ENCODE measurements at places on chromosomes 12 and 14.
A peak's percentile ranks its signal among the peaks of the same experiment; 100 is the strongest.

DNA sequence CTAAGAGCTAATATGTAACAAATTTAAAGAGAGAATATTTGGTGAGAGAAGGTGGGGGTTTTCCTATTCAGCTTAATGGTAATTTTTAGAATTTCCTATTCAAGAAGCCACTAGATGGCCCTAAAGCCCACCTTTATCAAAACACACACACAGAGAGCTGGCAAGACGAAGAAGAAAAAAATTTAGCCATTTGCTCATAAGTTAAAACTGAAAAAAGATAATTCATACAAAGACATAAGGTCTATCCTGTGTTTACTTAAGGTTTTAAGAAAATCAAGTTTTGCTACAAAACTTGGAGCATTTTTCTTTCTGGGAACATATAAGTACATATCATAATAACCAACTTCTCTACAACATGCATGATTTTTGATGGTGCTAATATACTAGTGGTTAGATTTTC, 46.8 kb upstream of the PCED1B start:
- no peak for DNase-seq
- H3K36me3 ChIP-seq: no peaks in the 10 kb centered on the region
- no peak overlapping the region for H3K4me3 ChIP-seq
- H3K27me3 ChIP-seq: no peaks in the 10 kb centered on the region
- H3K4me1 ChIP-seq: peaks cover 25% of the 10 kb centered on the region
- H3K27ac ChIP-seq: peak overlapping the region; percentile 65

DNA sequence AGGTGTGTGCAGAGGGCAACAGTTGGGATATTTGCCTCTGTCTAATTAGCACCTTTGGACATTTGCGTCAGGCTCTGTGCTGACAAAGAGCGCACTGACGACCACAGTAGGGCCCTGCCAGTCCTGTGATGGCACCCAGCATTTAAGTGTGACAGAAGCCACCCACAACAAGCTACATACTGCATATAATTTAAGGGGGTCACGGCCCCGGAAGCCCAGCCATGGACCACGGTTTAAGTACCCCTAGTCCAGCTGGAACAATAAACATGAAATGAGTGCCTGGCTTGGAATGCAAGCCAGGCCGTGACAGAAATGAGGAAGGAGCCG, 16.8 kb upstream of the DYNC1H1 start:
- peak overlapping the region; percentile 98 for H3K27ac ChIP-seq
- no peaks in the 10 kb centered on the region for H3K36me3 ChIP-seq
- peaks cover 13% of the 10 kb centered on the region for H3K4me1 ChIP-seq
- H3K27me3 ChIP-seq: no peaks in the 10 kb centered on the region
- H3K4me3 ChIP-seq: peak overlapping the region; percentile 63

DNA sequence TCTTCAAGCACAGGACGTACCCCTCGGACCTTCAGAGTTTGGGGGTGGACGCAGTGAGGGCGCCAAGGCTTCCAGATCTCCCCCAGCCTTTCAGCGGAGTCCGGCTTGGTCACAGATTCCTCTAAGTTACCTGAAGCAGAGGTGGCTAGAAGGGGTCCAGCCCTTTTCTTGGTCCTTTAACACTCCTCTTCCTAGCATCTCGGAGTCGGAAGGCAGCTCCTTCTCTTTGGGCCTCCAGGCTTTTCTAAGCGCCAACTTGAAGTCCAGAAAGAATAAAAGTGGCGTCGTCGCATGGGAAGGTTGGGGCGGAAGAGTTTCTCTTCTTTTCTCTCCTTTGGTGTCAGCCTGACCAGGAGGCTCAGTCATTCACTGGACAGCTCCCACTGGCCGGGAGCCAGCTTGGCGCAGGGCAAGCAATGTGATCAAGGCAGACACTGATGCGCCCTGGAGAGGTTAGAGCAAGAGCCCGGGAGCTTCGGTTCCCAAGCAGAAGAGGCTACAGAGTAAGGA, 9.6 kb downstream of the OR6S1 start:
- no peak overlapping the region for H3K27ac ChIP-seq
- no peaks in the 10 kb centered on the region for H3K36me3 ChIP-seq
- H3K4me3 ChIP-seq: peak overlapping the region; percentile 28
- no peaks in the 10 kb centered on the region for H3K27me3 ChIP-seq
- peak; percentile 84 for DNase-seq

DNA sequence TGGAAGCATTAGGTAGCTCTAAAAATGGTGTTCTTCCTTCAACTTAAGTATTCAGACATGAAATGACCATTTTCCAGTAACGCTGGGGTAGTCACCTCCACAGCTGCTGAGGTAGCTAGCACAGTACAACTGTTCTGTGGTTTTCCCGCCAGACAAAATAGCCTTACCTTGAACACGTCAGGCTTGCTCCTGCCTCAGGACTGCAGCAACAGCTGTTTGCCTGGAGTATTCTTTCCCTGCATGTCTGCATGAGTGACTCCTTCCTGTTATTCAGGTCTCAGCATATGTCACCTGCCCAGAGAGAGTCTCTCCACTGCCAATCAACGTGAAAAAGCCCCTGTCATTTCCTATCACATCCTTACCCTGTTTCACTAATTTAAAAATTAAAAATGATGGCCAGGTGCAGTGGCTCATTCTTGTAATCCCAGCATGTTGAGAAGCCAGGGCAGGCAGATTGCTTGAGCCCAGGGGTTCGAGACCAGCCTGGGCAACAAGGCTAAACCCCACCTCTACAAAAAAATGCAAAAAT, 37.9 kb downstream of the WDR89 start:
- H3K36me3 ChIP-seq: no peaks in the 10 kb centered on the region
- no peak for DNase-seq
- H3K27ac ChIP-seq: no peak overlapping the region
- no peaks in the 10 kb centered on the region for H3K27me3 ChIP-seq

DNA sequence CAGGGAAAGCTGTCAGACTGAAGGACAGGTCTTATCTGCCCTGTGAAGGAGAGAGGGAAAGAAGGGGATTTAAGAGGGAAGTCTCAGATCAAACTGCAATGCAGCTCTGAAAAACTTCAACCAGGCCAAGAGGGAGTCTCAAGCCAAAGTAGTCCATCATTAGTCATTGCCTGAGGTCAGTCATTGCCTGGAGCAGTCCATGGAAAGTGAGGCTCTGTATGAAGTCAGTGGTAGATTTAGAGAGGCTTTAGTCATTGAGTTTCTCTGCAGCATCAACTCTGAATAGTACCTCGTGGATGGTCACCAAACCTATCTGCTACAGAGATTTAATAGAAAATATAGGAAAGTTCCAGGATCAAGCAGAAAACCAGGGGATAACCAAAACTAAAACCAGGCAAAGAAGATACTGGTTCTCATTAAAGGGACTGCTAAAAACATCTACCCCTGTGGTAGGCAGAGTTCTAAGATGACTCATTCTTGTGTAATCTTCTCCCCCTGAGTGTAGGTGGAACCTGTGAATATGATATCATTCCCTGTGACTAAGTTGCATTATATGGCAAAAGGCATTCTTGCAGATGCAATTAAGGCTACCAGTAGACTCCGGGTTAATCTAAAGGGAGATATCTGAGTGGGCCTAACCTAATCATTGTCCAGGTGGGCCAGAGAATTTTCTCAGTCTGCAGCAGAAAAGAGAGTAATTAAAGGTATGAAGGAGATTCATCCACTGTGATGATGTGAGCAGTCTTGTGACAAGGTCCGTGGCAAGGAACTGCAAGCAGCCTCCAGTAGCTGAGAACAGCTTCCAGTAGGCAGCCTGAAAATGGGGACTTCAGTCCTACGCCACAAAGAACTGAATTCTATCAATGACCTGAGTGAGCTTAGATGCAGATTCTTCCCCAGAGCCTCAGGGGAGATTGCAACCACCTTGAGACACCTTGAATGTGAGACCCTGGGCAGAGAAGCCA, 123.1 kb downstream of the GALC start:
- H3K4me3 ChIP-seq: no peak overlapping the region
- H3K27me3 ChIP-seq: no peaks in the 10 kb centered on the region
- no peaks in the 10 kb centered on the region for H3K4me1 ChIP-seq
- H3K27ac ChIP-seq: no peak overlapping the region

DNA sequence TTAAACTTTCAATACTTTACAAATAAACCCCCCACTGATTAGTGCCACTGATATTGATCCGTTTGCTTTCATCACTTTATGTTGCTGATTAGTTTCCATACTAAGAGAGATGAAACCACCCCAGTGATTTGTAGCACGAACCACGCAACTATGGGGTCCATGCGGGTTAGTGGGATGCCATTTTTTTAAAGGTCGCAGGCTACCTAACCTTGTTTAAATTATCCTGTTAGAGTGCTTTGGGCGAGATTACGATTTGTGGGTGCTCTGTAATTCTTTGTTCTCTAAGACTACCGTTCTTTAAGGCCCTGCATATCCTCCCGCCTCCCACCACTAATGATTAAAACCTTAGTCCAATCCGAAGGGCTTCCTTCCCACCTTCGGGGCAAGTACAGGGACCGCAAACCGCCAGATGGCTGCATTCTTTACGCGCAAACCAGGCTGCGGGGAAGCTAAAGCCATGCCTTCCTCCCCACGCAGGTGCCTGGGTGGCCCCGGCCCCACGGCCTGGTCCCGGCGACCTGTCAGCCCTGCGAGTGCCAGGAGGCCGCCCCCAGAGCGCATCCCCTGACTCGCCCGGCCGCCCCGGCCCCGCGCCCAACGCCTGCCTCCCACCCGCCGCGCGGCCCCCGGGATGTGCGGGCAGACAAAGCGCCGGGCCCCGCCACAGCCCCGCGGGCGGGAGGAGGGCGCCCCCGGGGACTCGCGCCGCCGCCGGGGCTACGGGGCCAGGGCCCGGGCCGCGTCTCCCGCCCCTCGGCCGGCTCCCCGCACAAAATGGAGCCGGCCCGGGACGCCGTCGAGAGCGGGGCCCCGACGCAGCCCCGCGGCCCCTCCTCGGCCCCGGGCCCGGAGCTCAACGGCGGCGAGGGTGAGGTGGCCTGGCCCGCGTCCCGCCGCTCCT, 759 bp downstream of the NFYB start:
- H3K36me3 ChIP-seq: no peaks in the 10 kb centered on the region
- peaks cover 58% of the 10 kb centered on the region for H3K4me1 ChIP-seq
- no peaks in the 10 kb centered on the region for H3K27me3 ChIP-seq
- H3K4me3 ChIP-seq: peak overlapping the region; percentile 83
- H3K27ac ChIP-seq: peak overlapping the region; percentile 98

DNA sequence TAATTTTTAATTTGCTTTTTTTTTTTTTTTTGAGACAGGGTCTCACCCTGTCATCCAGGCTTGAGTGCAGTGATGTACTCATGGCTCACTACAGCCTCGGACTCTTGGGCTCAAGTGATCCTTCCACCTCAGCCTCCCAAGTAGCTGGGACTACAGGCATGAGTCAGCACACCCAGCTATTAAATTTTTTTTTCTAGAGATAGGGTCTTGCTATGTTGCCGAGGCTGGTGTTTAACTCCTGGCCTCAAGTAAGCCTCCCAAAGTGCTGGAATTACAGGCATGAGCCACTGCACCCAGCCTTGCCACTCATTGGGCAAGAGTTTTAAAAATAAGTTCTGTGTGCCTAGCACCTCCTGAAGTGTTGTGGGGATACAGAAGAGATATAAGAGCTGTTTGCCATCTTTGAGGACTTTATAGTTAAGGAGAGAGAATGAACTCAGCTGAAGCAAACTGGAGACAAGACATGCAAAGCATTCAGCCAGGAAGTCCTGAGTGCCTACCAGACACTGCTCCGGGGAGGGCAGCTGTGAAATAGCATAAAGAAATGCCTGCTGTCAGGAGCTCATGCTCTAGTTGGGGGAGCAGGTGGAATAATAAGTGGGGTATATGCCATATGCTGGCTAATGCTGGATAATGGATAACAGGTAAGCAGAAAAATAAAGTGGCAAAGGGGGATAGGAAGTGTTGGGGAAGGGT, 15.0 kb upstream of the EMP1 start:
- H3K36me3 ChIP-seq: no peaks in the 10 kb centered on the region
- peaks cover 15% of the 10 kb centered on the region for H3K4me1 ChIP-seq
- DNase-seq: no peak
- no peaks in the 10 kb centered on the region for H3K27me3 ChIP-seq

- H3K27ac ChIP-seq: no peak overlapping the region
- no peaks in the 10 kb centered on the region for H3K36me3 ChIP-seq
These were observed 164.6 kb downstream of the SLC15A5 start for GRCh38 chr12:16112612-16113560.

Data from sigmoid colon (tissue), 7 donors.